Cardiac septum (tissue), 1 donor: ENCODE measurements at places on chromosomes 6 and 20.

GRCh38 chr20:11018668-11019170, 344.9 kb upstream of the JAG1 start:
- DNase-seq = no peak

GRCh38 chr6:40889137-40889832, 149.7 kb downstream of the UNC5CL start:
- peak; percentile 10 for DNase-seq

- DNase-seq = no peak
Observed at GRCh38 chr6:22784601-22785410, 215.4 kb downstream of the HDGFL1 start.

DNA sequence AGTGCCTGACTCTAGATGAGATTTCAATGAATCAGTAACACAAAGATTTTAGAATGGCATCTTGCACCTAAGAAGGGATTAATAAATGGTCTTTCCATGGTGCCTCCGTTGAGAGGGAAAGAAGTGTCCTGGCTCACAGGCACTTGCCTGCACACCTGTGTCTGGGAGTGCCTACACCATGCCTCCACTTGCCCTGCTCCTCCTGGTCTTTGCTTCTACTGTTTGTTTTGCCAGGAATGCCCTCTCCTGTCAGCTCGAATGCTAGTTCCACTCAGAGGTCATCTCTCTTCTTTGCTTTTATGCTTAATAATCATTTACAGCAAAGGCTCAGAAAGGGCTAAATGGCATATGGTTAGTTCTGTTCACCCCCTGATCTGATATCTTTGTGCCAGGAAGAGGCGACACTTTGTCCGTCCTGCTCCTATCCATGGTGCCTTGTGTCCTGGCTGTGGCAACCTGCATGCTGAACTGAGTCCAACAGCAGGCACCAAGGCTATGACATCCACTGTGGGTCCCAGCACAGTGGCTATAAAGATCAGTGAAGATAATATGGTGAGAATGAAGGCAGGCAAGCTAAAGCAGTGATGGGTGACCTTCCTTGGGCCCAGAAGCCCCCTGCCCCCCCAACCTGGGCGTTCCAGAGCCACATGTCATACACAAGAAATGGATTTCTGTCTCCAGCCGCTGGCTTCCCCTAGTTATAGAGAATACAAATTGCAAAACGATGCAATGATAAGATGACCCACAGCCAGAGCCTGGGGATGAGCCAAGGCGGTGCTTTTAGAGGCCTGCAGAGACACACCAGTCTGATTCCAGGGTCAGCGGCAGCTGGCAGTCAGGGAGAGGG, 1.4 kb downstream of the C6orf132 start:
- no peak for DNase-seq

DNA sequence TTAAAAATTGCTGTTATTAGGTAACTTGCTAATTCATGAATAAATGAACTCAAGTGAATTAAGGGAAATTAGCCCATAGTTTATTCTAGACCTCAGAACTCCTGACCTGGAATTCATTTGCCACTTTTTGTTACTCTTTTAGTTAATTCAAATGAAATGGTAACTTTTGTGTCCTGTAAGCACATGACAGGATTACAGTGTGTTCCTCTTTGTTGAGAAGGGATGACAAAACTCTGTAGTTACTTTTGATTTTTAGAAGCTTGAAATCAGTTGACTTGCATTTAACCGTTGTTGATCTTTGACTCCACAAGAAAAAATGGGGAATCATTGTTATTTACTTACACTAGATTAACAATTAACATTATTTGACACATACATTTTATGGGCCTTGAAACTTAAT, 6.2 kb downstream of the SLC9A8 start:
- DNase-seq = no peak

DNA sequence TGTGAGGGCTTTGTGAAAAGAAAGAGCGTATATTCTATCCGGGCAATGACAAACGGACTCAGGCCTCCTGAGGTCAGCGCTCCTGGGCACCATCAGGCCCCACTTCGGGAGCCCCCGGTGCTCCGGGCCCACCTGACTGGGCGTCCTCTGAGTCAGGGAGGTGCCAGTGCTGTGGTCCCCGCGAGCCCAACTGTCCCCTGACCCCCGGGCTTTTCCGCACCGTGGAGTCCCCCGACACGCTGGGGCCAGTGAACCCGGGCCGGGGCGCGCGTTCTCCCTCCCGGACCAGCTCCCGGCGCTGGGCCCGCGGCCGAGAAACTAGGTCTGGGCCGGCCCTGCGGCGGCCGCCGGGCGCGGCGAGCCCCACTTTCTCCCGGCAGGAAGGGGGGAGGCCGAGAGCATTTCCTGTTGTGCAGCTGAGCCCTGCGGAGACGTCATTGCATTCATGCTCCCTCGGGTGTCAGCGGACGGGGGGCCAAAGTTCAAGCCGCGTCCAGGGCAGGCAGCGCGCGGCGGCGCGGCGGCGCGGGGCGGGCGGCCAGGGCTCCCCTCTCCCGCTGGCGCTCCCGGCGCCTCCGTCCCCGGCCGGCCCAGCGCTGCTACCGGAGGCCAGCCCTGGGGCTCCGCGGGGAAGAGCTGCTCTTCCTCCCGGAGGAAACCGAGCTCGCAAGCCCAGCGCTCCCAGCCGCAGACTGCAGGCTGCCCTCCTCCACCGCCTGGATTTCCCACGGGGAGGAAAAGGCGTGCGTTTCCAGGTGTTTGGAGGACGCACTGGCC, 18.3 kb downstream of the HIVEP2 start:
- peak; percentile 94 for DNase-seq

- DNase-seq = no peak
Observed at GRCh38 chr6:7343546-7344475, 30.8 kb upstream of the SSR1 start.

DNA sequence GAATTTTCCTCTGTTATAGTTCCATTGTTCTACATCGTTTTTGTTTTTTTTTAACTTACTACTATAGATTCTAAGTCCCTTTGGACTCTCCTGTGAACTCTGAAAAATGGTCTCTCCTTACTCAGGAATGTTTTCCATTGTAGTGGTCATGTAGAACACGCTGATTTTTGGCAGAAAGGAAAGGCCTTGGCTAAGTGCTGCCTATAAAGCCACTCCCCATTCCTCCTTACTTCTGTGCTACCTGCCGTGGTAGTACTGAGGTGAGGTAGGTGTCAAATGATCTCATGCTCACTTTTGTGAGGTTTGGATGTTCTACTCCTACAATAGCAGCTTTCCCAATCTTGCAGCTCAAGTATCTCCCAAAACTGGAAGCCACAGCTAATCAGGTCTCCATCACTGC, 270.7 kb downstream of the SLC35F1 start:
- no peak for DNase-seq

DNA sequence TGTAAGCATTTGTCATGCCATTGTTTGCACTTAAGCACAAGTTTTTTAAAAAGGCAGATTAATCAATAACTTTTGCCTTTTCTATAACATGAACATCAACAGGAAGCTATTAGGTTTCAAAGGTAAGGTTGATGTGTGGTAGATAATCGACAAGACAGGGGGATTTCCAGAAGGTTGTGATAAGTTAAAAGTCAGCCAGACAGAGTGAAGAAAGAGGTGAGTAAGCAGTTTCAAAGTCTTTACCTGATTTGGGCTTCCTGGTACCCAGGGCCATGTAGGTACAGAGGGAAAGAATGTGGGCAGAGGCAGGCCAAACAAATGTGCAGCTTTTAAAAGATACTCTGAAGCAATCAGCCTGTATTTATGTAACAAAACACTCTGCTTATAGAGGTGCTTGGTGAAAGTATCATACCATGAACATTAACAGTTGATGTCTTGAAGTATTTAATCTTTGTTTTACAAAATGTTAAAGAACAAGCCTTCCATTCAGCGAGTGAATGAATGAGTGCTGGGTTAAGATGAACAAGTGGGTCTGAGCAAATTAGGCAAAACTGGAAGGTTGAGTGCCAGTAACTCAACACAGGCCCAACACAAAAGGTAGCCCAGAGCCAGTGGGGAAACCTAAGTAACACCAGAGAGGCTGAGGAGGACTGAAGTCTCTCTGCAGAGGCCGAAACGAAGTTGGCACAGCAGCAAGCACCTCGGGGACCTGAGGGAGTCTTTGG, 60.2 kb downstream of the LRRC1 start:
- DNase-seq = no peak

DNA sequence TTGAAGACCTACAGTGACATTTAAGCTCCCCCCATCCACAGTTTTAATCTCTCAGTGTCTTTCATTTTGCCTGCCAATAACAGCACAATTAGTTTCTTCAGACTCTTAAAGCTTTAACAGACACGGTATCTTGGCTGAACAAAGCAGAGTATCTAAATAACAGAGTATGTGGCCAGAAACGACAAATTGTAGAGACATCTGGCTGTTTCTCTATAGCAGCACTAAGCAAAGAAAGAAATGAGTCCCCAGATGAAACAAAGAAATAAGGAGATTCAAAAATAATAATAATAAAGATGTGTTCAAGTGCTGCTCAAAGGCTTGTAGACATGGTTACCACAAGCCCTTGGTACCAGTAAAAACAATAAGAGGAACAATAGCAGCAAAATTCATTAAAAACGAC, 97.8 kb upstream of the HDAC2 start:
- DNase-seq = no peak

DNA sequence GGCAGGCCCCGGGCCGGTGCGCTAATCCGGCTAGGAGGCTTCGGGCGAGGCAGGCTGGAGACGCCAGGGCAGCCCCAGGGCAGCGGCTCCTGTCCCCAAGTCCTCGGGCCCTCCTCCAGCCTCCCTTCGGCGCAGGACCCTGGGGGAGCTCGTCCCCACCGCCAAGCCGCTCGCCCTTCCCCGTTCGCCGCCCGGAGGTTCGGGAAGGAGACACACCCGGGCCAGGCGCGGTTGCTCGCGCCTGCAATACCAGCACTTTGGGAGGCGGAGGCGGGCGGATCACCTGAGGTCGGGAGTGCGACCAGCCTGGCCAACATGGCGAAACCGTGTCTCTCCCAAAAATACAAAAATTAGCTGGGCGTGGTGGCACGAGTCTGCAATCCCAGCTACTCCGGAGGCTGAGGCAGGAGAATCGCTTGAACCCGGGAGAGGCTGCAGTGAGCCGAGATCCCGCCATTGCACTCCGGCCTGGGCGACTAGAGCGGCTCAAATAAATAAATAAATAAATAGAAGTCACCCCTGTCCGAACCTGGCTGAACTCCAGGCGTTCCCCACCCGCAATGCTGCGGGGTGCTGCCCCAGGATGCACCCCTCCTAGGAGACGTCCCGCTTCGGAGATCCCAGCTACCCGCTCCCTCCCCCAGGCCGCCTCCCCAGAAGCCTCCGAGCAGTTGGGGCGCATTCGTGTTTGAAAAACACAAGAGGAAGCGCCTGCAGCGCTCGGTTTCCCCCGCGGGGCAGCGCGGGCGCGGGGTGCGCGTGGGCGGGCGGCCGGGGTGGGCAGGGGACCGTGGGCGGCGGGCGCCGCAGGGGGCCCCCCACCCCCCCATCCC, 27.5 kb downstream of the SERPINB9 start:
- DNase-seq = peak; percentile 86

DNA sequence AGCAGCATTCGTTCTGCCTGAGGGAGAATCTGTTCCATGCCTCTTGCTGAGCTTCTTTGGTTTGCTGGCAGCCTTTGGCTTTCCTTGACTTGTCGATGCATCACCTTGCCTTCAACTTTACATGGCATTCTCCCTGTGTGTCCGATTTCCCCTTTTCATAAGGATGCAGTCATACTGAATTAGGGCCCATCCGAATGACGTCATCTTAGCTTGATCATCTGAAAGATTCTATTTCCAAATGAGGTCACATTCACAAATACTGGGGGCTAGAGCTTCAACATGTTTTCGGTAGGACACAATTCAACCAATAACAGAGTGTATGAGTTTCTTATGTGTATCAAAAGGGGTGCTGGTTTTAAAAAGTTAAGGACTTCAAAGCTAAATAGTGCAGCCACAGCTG, 27.8 kb upstream of the HECA start:
- DNase-seq = no peak

DNA sequence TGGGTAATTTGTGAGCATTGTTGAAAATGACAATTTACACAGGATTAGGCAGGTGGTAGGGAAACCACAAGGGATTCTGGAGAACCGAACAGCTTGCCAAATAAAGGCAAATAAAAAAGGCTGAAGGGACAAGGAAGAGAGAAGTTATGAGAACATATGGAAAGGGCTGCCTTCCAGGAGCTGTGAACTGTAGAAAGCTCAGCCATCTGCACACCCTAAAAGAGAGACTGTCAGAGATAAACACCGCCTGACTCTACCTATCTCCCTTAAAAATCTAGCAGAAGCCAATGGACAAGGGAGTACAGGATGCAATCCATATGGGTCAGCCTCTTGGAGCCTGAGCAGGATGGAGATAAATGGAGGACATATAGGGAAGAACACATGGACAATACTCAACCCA, 12.7 kb upstream of the SLC17A1 start:
- DNase-seq = no peak

DNA sequence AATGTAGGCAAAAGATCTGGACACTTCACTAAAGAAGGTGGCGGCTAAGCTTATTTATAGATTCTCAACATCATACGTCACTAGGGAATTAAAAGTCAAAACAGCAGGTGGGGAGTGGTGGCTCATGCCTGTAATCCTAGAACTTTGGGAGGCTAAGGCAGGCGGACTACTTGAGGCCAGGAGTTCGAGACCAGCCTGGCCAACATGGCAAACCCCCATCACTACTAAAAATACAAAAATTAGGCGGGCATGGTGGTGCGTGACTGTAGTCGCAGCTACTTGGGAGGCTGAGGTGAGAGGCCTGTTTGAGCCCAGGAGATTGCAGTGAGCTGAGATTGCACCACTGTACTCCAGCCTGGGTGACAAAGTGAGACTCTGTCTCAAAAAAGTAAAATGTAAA, 74.6 kb downstream of the GPX5 start:
- DNase-seq = no peak

DNA sequence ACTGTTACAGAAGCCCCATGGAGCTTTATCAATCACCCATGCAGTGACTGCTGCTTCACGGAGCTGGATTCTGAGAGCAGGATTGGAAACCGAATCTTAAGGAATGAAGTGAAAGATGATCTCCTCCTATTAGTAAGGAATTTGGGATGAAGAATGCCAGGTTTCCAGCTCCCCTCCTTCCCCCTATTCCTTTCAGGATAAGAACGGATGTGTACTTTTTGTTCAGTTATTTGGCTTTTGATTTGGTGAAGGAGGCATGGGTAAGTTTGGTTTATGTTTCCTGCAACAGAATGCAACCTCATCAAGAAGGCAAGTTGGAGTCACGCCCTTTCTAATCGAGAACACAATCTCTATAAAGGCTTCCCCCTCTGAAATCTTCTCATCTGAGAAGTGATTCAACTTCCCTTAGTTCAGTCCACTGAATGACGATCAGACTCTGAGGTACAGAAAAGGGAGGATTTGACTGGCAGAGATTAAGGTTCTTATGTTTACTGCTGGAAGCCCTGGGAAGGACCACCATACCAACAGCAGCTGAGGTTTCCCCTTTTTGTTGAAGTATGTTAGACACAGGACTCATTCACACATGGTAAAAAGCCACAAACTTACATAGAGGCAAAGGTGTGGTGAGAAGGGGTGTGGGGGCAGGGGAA, 5.5 kb downstream of the ELMO2 start:
- no peak for DNase-seq
